ENCODE measurements at places on chromosomes 6 and 20.

DNA sequence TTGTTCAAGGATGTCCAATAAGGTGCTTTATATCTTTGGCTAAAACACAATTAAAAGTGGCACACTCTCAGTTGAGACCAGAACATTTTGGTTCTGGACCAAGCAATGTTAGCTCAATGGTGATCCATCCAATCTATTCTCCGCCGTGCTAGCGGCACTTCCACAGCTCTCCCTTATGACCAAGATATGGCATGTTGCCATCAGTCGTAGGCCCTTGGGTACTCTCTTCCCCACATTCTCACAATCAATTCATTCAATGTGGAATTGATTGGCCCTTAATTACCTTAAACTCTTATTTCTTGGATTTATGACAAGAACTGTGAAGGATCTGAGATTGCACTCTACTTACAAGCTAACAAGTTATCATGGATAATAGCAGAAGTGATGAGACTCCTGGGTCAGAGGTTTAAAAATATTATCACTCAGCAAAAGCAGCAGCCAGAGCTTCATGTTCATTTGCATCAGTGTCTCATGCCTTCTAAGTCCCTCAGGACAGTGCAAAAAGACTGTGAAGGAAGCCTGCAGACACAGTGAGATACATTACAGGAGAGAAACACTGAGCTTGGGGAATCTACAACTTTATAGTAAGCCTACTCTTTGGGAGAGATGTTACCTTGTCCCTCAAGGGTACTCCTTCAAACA is 80.0 kb upstream of the ARG1 start:
- DNase-seq = no peak

GRCh38 chr6:154370545-154370944 is 13.9 kb upstream of the IPCEF1 start:
- DNase-seq = no peak

GRCh38 chr6:79544299-79544927 is 7.2 kb upstream of the LCA5 start:
- DNase-seq = no peak

DNA sequence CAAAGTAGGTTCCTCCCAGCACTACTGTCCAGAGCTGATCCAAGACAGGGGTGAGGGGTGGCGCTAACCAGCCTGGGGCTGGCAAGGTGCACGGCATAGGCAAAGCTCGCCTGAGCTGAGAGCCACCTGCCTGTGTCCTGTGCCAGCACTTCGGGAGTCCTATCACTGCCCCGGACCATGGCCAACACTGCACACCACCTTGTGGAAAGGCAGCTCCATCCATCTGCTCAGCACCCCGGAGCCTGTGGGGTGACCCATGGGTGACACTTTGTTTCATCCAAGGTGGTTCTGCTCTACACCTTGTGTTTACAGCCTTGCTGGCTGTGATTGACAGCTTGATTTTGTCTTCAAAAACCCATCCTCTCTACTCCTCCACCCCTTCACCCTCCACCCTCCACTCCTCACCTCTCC is 32.9 kb upstream of the GATA5 start:
- DNase-seq = no peak

- no peak for DNase-seq
These were observed 198.6 kb downstream of the DTNBP1 start for GRCh38 chr6:15464211-15464725.

- DNase-seq = no peak
These were observed 196.5 kb downstream of the ARHGAP18 start for GRCh38 chr6:129513471-129513870.

DNA sequence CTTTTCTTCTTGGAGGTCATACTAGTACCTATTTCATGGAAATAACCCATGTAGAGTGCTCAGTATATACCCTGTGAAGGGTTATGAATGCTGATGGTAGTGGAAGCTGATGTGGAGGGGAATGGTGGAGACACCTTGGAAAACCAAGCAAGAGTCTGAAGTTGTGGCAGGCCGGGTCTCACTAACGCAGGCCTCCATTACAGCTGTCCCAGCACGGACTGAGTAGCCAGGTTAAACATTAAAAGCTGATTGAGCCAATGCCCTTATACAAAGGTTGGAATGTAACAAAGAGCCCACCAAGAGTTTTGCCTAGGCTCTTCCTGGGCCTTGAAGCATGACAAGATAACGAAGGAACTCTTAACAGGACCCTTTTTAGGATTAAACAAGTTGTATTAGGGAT is 2.1 kb upstream of the PCMTD2 start:
- DNase-seq = no peak

DNA sequence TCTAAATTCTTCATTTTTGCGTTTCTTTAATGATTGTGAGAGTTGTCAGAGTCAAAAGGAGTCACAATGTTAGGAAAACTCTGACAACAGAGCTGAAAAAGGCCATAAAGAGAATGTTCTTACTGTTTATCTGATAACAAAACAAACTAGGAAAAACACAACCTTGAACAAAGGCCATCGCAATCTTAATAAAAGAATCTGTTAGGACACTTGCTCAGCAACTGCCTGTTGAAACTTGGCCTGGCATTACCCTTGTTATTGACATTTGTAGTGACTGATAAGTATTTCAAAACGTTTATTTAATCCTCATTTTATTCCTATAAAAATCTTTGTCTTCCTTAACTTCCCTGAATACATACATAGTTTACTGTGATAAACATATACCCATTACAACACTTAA is 15.7 kb downstream of the GSTA1 start:
- DNase-seq = no peak

DNA sequence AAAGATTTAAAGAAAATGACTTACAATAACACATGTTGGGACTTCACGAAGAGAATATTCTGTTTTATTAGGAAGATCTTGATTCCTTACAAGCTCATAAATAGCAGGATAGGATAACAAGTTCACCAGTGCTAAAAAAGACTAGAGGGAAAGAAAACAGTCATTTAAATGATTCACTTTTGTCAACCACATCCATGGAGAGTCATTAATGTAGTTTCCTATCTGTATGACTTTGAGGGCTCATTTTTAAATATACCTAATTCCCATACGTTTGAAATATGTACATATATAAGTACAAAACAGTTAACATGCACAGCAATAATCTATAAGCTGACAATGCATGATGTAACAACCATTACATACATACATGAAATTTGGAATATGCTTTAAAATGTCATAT is 111.1 kb downstream of the TBC1D32 start:
- DNase-seq = no peak

DNA sequence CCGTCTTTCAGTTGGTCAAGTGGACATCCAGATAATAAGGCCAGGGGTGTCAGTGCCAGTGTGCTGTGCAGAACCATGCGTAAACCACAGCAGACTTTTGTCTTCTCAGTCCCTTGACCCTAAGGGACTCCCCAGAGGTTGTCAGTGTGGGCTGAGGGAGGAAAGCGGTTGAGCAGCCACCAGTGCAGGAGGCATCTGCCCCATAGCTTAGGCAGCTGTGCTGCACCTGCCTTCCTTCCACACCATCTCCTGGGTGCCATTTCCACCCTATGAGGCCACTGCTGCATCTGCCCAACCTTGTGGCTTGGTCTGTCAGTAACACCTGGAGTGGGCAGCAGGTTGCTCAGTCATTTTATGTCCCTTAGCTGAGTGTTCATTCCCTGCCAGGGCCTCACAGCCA is 26.0 kb downstream of the PRPF6 start:
- no peak for DNase-seq

- DNase-seq = no peak
These were observed 409.9 kb upstream of the SPTLC3 start for GRCh38 chr20:12598894-12599293.

GRCh38 chr6:132252113-132252512 is 149.2 kb downstream of the MOXD1 start:
- DNase-seq = no peak

GRCh38 chr6:146550911-146551310 is 7.3 kb downstream of the RAB32 start:
- DNase-seq = no peak

DNA sequence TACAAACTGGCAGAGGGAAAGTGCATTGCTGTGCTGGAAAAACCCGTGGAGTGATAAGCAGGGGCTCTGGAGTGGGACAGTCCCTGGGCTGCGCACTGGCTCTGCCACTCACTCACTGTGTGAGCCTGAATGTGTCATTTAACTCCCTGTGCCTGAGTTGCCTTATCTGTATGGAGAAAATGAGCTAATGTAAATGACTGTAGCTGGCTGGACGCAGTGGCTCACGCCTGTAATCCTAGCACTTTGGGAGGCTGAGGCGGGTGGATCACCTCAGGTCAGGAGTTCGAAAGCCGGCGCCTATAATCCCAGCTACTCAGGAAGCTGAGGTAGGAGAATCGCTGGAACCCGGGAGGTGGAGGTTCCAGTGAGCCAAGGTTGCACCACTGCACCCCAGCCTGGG is 18.4 kb upstream of the RPN2 start:
- DNase-seq = no peak

DNA sequence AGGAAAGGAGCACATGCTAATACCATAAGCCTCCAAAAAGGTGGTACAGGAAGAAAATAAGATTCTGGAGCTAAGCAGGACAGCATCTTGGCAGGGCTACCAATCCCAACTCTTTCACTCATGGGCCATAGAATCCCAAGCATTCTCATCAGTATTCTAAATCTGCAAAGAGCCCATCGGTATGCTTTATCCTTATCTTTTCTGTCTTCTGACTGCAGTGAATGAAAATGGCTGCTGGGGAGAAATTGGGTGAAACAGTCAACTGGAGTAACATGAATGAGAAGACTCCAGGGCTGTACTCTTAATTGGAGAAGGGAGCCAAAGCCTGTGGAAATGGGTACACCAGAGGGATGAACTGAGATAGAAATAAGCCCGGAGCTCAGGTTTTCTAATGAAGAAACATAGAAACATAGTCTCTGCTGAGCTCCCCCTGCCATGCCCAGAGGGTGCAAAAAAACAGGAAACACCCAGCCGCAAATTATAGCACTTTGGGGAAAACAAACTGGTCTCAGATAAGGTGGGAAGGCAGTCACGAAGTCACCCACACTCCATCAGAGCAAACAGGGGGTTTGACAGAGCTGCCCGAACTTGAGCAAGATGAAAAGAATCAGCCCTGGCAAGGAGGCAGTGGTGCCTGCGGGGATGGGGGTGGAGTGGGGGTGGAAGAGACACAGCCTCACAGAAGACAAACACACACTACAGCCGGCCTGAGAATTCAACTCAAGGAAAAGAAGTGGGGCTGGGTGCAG is 35.4 kb upstream of the E2F3 start:
- no peak for DNase-seq

DNA sequence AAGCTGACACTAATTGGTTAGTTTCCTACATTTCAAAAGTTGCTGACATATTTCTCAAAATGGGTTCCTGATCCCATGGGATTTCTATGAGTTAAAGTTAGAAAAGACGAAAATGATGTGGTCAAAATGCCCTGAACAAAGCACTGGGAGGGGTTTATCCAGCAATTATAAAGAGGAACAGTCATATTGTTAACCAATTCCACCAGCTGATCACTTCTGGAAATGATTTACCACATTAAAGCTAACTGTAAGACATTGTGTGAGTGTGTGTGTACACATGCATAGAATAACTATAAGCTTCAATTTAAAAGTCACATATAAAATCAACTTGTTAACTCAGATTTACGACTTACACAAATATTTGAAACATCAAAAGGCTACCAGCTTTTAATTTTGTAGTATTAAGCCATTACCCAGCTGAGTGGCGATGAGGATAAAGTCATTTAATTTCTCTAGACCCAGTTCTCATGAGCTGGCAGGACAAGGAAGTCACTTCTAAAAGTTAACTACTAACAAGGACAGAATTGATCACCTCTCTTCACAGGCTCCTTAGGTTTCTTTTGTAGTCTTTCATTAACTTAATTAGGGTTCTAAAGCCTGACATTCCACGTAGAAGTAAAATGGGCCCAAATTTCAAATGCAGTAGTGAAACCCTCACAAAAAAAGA is 40.4 kb downstream of the MAN1A1 start:
- no peak for DNase-seq

GRCh38 chr20:50844430-50845100 is 49.7 kb downstream of the BCAS4 start:
- no peak for DNase-seq

GRCh38 chr20:56372850-56373249 is 14.1 kb downstream of the FAM210B start:
- no peak for DNase-seq

DNA sequence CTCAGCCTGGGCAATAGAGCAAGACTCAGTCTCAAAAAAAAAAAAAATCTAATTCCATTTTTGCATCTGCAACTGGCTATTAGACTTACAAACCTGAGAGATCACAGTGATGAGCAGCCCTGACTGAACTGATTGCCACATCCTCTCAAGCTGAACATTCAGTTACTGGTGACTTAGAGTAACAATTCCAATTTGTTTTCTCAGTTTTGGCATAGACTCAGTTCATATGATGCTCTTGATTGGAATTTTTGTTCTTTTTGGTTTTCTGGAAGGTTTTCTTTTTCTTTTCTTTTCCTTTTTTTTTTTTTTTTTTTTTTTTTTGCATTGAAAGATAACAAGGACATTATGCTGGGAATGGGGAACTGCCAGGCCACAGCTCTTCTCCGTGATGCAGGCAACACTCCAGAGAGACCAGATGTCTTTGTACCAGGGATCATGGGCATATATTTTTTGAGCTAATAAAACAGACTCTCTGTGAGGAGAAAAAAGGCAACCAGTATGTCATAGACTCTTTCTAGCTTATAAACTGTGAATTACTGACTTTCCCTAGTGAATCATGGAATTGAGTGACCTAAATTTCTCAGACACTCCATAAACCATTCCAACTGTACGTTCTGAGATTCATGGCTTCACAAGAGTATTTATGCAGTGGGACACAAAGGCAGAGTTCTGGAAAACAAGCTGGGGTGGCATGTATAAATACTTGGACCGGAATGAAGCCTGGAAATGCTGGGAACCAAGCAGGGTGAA is 86.0 kb upstream of the SLC2A12 start:
- DNase-seq = no peak

GRCh38 chr20:36084897-36085613 is 69.5 kb upstream of the EPB41L1 start:
- no peak for DNase-seq

GRCh38 chr6:86820750-86821149 is 116.6 kb upstream of the HTR1E start:
- DNase-seq = no peak

GRCh38 chr6:99614430-99615186 is 8.0 kb downstream of the PRDM13 start:
- no peak for DNase-seq

Measured in KG1 (cell line).